B cell (primary cell): ENCODE measurements at places on chromosomes 5 and 9.

- no peak for DNase-seq
Measured at GRCh38 chr5:141338538-141339306, at the start of gene PCDHGA2. Gene PCDHGA2, plus strand, starts transcription at chr5:141338760.

- DNase-seq = no peak
Measured at GRCh38 chr5:146867996-146868708, 10.4 kb downstream of the PPP2R2B start.

DNA sequence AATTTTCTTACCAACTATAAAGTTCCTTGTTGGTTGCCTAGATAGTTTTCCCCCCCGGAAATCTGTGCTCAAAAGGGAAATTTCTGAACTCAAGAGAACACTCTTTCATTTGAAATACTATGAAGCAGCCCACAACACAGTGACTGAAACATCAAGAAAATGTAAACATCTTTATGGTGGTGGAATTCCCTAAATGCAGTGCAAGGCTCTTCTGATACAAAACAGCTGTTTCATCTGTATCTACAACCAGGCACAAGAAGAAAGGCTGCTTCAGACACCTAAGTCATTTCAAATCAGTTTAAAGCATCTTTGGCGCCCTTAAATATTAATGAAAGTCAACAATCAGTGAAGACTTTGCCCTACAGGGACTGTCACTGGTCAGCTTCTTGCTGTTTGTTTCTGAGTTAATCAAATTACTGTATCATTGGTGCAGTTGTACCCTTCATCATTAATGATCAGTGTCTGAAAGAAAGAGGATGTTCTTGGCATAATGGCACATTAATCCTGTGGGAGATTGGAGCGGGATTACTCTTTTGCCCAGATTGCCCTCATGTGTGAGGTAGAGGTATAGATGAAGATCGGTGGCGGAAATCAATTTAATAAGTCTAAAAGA lies 947.0 kb downstream of the NR2F1-AS1 start:
- DNase-seq = no peak

GRCh38 chr9:97534961-97535594 lies 33.6 kb downstream of the TMOD1 start:
- DNase-seq = no peak

- no peak for DNase-seq
Measured at GRCh38 chr5:55254802-55255201, 21.4 kb upstream of the CCNO start.

GRCh38 chr9:76921165-76921564 lies 15.3 kb upstream of the PRUNE2 start:
- no peak for DNase-seq

- no peak for DNase-seq
Measured at GRCh38 chr9:119905724-119906123, 536.5 kb upstream of the BRINP1 start.

GRCh38 chr5:109388407-109388806 lies 21.4 kb downstream of the PJA2 start:
- no peak for DNase-seq

- no peak for DNase-seq
Measured at GRCh38 chr5:146048994-146049703, 56.2 kb downstream of the PLAC8L1 start.

DNA sequence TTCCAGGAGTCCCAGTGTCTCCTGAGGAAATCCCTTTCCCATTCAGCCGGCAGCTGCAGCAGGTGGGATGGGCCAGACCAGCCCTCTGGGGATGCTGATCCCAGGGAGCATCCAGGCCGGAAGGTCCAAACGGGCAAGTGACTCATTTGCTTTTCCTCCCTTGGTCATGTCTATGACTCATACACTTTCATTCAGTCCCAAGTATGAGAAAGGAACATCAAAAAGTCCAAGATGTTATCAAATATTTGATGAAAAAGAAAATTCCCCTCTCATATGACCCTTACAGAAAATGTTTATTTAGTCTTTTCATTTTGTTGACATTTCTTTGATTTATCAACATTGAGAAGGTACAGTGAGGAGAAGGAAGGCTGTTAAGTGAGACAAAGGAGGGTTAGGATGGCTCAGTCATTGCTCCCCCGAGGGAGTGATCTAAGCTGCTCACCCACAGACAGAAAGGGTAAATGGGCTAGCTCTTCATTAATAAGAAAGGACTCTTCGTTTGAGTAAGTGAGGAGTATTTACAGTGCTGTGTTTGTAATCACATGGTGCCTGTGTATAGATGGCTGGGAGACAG lies 117.6 kb upstream of the ANKRD55 start:
- DNase-seq = no peak

DNA sequence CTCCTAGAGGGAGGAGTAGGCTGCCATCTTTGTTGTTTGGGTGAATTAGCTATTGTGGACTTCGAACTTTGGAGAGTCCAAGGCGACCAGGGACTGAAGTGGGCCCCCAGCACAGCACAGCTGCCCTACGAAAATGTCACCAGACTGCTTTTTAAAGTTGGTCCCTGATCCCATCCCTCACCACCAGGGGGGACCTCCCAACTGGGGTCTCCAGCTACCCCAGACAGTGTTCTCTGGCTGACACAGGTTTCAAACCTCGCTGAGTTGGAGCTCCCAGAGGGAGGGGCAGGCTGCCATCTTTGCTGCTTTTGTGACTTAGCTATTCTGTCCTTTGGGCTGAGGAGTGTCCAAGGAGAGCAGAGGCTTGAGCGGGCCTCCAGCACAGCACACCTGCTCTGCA lies 45.7 kb upstream of the ADRB2 start:
- DNase-seq = no peak

DNA sequence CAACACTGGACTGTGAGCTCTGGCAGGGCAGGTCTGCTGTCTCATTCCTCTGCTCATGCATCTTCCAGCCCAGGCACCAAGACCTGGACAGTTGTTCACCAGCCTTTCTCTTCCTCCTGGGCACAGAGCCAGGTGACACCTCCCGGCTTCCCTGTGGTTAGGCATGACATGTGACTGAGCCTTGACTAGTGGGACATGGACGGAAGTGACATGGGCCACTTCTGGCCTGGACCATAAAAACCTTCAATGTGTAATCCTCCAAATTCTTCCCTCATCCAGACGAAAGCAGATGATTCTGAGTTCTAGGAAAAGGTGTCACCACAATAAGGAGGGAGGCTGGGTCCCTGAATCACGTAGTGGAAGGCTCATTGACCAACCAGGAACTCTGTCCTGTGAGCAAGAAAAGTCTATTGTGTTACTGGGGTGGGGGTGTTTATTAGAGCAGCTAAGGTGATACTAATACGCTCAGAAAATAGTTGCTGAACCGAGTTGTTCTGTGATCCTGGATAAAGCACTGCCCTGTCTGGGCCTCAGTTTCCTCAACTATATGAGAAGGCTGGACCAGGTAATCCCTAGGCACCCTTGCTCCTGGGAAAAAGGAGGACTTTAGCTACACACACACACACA lies 26.6 kb upstream of the CRB2 start:
- DNase-seq = no peak

GRCh38 chr9:12778389-12778788 lies 3.6 kb downstream of the LURAP1L start:
- DNase-seq = no peak

- DNase-seq = no peak
Measured at GRCh38 chr9:113160571-113160970, 9.8 kb downstream of the SLC31A2 start.

DNA sequence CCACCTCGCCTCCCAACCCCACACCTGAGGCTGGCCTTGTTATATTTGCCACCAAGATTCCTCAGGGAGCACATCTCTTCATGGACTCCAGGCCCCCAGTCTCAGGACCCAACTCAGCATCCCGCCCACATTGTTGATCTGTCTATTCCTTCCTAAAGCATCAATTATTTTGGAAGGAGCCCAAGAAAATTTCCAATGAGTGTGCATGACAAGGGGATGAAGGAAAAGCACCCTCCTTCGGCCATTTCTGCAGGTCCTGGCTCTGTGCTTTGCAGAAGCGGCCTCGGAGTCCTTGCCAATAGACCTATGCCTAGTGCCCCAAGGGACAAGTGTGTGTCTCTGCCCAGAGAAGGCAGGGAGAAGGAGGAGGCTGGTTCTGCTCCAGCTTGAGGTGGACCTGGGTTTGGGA lies 273.2 kb downstream of the GADD45G start:
- DNase-seq = no peak

DNA sequence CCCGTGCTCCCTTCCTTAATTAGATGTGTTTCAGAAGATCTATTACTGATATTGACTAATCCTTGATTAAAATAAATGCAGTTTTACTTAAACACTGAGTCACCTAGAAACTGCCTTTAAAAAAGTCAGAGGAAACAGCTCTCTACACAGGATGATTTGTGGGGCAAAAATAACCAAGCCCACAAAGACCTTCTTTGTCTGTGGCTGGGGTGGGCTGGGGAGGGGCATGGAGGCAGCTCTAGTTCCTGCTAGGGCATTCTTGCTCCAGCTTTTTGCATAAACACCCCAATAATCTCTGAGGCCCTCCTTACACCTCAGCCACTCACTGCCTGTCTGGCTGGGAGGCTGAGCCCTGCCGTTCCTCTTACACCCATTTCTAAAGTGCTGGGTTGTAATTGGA lies 227.6 kb upstream of the DAP start:
- DNase-seq = no peak

- no peak for DNase-seq
Measured at GRCh38 chr5:55865831-55866230, 14.7 kb downstream of the IL31RA start.

DNA sequence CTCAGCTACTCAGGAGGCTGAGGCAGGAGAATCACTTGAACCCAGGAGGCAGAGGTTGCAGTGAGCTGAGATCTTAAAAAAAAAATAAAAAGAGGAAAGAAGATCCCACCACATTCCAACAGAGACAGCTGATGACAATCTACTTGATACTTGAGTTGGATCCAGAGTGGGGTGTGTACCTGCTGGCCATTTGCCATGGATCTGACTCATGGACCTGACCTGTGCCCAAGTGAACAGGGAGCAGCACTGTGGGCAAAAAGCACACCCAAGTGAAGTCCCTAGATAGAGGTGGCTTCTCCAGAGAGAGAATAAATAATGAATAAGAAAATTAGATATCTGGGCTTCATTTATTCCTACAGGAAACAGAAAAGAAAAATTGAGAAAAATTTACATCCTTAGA lies 81.2 kb upstream of the MIER3 start:
- no peak for DNase-seq

DNA sequence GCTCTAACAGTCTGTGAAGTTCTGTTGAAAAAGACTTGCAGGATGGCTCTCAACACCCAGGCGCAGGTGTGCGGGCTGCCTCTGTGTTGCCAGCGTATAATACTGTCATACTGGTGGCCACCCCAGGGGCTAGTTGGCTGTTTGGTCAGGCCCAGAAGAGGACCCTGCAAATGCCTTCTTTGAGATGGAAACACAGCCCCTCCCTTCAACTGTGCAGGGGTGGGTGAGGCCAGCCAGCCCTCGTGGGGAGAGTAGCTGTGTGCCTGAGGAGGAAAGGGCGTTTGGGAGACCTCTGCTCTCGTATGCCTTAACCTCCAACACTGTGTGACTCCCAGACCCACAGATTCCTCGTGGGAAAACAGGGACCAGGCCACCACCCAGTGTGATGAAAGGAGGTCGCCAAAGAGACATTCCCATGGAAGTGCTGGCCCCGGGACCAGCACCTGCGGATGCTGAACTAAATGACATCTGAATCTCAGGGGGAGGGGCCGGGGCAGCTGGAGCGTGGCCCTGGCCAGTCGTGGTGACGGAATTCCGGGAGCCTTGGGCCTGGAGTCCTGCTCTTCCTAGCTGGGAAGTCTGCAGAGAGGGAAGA lies 11.3 kb upstream of the SCGB3A1 start:
- DNase-seq = no peak

- no peak for DNase-seq
Measured at GRCh38 chr5:181235323-181235688, 8.4 kb downstream of the RACK1 start.

- no peak for DNase-seq
Measured at GRCh38 chr5:72472031-72472430, 35.2 kb downstream of the ZNF366 start.

- DNase-seq = no peak
Measured at GRCh38 chr9:71985297-71985911, 74.0 kb downstream of the C9orf85 start.

- DNase-seq = no peak
Measured at GRCh38 chr5:157714596-157714864, 16.7 kb upstream of the THG1L start.

- peak; percentile 62 for DNase-seq
Measured at GRCh38 chr5:139745132-139745799, 50.3 kb upstream of the PSD2 start.

DNA sequence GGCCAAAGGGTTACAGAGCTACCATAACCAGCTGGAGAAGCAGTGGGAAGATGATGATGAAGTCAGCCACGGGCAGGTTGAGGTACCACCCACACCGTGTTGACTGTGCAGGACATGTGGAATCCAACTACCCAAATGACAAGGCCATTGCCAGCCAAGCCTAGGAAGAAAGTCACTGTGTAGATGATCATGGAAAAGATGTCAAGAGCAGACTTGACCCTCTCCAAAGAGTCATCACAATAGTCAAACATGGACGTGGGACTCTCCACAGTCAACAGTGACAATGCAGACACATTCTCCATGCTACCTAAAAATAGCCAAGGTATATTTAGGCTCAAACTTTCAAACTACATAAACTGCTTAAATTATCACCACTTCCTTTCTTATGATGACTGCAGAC lies 20.9 kb upstream of the SPINK1 start:
- no peak for DNase-seq

DNA sequence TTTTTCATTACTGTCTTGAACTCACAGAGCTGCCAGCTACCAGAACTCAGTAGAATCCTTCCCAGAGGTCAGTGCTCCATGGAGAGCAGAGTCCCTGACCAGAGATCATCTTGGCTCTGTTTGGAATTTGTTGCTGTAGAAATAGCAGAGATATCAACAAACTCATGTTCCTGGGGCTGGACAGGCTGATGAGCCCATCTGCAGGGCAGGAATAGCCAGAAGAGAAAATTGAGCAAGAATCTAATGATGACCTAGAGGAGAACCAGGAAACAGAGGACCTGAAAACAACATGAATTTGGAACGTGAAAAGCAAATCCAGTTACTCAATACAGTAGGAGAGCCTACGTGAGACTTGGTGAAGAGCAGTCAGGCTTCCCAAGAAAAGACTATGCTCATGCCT lies 437.8 kb downstream of the PLK2 start:
- DNase-seq = no peak

DNA sequence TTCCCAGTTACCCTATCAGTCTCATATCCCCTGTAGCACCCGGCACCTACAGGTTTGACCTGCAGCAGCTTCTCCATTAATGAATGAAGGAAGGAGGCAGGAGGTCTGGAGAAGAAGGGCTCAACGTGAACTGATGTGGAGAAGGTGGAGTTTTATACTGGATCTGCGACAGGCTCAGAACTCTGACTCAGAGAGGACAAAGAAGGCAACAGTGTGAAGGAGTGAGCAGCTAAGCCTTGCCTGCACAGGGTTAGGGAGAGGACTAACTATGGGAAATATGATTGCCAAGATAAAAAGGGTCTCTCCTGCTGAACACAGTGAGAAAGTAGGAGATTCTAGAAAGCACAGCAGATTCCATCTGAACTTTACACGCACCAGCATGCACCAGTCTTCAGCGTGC lies 23.6 kb downstream of the RASEF start:
- no peak for DNase-seq

- no peak for DNase-seq
Measured at GRCh38 chr5:126830061-126830460, 53.1 kb downstream of the LMNB1 start.

GRCh38 chr5:32225445-32225844 lies 51.3 kb upstream of the GOLPH3 start:
- no peak for DNase-seq

- peak; percentile 24 for DNase-seq
Measured at GRCh38 chr9:132694144-132694543, 23.9 kb downstream of the GTF3C4 start.

- no peak for DNase-seq
Measured at GRCh38 chr5:102048940-102049339, 247.1 kb downstream of the SLCO4C1 start.
